ENCODE measurements at places on chromosomes 2 and 18. TPM values are rescaled to one million over a fixed set of nuclear protein-coding genes. Genes with fewer than 3 reads are reported as not detected.
A peak's percentile ranks its signal among the peaks of the same experiment; 100 is the strongest.

- H3K36me3 ChIP-seq: peaks cover 68% of the 10 kb centered on the region
- no peaks in the 10 kb centered on the region for H3K27me3 ChIP-seq
- H3K27ac ChIP-seq: peak overlapping the region; percentile 85
- peak; percentile 11 for DNase-seq
- peaks cover 48% of the 10 kb centered on the region for H3K4me1 ChIP-seq
These were observed 56.6 kb downstream of the SP100 start for GRCh38 chr2:230472621-230473018.

GRCh38 chr2:31266804-31267203 is 32.9 kb downstream of the EHD3 start:
- no peaks in the 10 kb centered on the region for H3K27me3 ChIP-seq
- H3K4me1 ChIP-seq: no peaks in the 10 kb centered on the region
- DNase-seq: no peak
- no peak overlapping the region for H3K4me3 ChIP-seq
- H3K36me3 ChIP-seq: no peaks in the 10 kb centered on the region
- no peak overlapping the region for H3K27ac ChIP-seq

GRCh38 chr2:158509928-158510797 is 53.4 kb downstream of the PKP4 start:
- no peak overlapping the region for H3K4me3 ChIP-seq
- H3K36me3 ChIP-seq: peaks cover 4% of the 10 kb centered on the region
- no peak for DNase-seq
- H3K27me3 ChIP-seq: no peaks in the 10 kb centered on the region

Gene XDH
- total RNA-seq: not detected

GRCh38 chr2:42139101-42139500 is 30.1 kb upstream of the EML4 start:
- DNase-seq: no peak
- peaks cover 83% of the 10 kb centered on the region for H3K4me1 ChIP-seq
- no peak overlapping the region for H3K4me3 ChIP-seq
- H3K27me3 ChIP-seq: no peaks in the 10 kb centered on the region
- no peak overlapping the region for H3K27ac ChIP-seq
